GM06990 (cell line): ENCODE measurements at places on chromosomes 4 and X.
A peak's percentile ranks its signal among the peaks of the same experiment; 100 is the strongest.

DNA sequence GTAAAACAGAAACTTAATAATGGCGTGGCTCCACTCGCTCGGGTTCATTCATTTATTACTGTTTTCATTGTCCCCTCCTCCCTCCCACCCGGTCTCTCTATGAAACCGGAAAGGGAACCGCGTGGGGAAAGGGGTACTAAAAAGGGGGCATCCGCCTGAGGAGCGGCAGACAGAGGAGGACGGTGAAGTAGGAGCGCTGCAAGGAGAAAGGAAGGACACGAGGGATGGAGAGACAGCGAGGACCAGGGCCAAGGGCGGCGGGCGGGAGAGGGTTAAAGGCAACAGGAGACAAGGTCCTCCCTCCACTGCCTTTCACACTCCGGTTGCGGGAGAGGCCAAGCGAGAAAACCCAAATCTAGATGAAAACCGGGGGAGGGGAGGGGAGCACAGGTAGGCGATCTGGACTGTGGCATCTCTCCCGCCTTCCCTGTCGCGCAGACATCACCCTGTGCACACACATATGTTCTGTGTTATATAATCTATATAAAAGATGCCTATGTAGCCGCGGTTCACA, 829 bp downstream of the ELOVL6 start:
- peak; percentile 73 for DNase-seq

- DNase-seq: no peak
Measured at GRCh38 chrX:37989304-37989703, 17.0 kb upstream of the SYTL5 start.

GRCh38 chr4:9792381-9792780, 10.9 kb downstream of the DRD5 start:
- DNase-seq: no peak

- no peak for DNase-seq
Measured at GRCh38 chr4:69493515-69493914, 2.2 kb downstream of the UGT2B4 start.
